Stimulated activated CD4-positive, alpha-beta T cell treated with anti-CD3 and anti-CD28 coated beads, Interleukin-1b, Interleukin-23, amount 100 ng/mL, for 24 hours (primary cell): ENCODE measurements at places on chromosomes 1 and 21.
A peak's percentile ranks its signal among the peaks of the same experiment; 100 is the strongest.

DNA sequence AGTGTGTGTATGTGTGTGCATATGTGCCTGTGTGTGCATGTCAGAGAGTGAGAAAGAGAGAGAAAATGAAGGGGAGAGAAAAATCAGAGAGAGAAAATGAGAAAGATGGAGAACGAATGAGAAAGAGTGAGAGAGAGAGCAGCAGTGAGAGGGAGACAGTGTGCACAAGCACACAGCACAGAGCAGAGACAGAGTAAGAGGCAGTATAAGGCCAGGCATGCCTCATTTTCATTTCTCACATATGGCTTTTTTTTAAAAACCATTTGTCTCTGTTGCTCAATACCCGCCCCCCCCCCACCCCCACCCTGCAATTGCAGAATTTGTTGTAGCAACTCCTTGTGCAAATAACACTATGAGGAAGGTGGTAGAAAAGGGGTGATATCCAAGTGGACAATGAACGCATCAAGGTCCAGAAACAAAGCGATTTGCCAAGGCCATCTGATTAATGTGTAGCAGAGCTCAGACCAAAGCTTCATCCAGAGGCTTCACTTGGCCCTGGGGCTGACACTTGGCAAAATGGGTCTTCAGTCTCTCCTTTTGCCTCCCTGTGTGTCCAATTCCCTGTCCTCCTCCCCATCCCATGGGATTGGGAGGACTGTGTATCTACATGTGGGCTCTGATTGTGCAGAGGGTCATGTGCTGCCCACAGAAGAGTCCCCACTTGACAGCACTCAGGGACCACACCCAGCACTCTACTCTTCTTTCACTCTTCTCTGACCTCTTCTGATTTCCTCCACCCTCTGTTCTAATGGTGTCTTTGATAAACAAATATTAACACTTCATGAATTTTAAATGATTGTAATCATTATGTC, 38.9 kb upstream of the HSD3B1 start:
- DNase-seq = no peak

- no peak for DNase-seq
These were observed 29.4 kb downstream of the PALMD start for GRCh38 chr1:99675292-99675691.

GRCh38 chr1:109498161-109498801, 4.4 kb downstream of the CYB561D1 start:
- no peak for DNase-seq

DNA sequence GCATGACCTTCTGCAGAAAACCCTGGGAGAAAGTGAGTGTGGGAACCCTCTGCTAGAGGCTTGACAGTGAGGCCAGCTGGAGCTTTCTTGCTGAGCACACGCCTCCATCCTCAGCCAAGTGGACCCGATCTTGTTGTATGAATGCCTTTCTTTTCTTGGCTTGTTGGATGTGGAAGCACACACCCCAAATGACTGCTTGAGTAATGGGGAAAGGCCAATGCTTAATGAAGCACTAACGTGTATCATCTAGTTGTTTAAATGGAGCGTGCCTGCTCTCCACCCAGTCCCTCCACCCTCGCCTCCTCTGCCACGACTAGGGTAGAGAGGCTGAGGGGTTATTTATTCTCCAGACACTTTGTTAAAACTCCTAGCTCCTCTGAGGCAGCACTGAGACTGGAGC, 54.3 kb upstream of the IKBKE start:
- no peak for DNase-seq

- no peak for DNase-seq
These were observed 19.8 kb downstream of the ERRFI1 start for GRCh38 chr1:8006037-8006963.

DNA sequence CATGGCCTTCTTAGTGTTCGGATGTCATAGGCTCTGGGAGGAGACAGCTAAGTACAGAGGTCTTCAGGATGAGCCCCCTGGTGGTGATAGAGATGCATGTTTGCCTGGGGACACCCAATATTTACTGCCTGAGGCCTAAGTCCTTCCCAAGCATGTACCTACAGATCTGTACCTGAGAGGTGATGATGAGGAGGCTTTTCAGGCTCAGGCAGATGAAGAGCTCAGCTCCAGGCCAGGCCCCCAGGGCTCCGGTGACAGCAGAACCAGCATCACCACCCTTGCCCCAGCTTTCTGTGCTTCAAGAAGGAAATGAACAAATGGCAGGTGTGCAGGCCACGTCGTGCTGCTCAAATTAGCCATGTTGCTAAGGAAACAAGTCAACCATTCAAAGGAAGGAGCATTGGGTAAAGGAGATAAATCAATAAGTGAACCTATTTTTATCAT, 21.1 kb downstream of the CACNA1E start:
- DNase-seq = peak; percentile 7

DNA sequence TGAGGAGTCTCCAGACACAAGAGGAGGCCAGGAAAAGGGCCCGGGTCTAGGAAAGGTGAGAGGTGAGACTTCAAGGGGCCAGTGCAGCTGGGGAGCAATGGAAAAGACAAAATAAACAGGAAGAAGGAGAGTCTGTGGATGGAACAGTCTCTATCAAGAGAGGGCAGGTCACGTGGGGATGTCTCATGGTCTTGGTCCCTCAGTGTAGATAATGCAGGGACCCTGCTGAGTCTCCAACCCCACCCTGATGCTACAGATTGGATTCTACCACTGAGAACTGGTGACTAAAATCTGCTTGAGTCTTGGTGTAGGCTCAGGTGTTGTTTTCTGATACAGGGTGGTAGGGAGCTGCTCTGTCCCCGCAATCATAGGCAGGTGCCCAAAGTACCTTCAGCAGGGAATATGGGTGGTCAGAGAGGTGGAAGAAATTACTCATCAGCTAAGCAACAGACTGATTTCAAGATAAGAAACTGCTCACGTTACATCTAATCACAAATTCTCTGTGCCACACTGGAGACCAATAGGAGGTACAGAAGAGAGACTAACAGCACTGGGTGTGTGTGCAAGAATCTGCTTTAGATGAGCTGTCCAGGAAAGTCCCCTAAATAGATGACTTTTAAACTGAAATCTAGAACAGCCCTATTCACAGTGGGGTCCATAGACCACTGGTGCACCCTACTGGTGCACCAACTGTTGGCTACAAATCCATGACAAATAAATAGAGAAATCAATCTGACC, 101.5 kb upstream of the TLR5 start:
- DNase-seq = no peak

DNA sequence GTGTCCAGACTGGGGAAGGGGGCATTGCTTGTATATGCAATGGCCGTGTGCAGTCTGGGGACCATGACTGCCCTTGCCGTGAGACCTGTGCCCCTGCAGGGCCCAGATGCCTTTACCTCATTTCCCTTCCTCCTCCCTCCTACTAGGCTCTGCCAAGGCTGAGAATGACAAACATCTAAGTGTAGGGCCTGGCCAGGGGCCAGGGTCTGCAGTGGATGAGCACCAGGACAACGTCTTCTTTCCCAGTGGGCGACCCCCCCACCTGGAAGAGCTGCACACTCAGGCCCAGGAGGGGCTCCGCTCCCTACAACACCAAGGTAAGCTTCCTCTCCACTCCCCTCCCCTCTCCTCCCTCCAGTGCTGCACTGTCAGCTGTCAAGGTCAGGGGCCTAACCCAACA, 49.5 kb downstream of the YARS1 start:
- no peak for DNase-seq

GRCh38 chr1:46488343-46489168, 1.1 kb upstream of the DMBX1 start:
- DNase-seq = no peak

- DNase-seq = no peak
These were observed 54.6 kb downstream of the TOMM20 start for GRCh38 chr1:235073968-235074522.

DNA sequence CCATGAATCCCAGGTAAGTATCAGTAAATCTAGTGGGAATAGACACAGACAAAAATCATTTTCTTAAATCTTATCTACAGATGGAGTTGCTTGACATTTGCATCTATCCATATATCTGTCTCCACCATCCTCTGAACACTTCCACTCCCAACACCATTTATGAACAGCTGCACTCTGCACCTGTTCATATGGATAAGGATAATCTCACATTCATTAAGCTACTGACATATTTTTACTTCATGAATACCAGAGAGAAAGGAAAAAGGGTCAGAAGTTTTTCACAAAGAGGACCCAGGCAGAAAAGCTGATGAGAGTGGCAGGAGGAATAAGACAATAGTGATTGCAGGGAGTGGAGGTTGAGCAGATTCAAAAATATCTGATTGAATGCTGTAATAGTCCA, 222.6 kb downstream of the DNAH14 start:
- no peak for DNase-seq

GRCh38 chr1:244173240-244173639, 122.2 kb downstream of the ZBTB18 start:
- DNase-seq = no peak

DNA sequence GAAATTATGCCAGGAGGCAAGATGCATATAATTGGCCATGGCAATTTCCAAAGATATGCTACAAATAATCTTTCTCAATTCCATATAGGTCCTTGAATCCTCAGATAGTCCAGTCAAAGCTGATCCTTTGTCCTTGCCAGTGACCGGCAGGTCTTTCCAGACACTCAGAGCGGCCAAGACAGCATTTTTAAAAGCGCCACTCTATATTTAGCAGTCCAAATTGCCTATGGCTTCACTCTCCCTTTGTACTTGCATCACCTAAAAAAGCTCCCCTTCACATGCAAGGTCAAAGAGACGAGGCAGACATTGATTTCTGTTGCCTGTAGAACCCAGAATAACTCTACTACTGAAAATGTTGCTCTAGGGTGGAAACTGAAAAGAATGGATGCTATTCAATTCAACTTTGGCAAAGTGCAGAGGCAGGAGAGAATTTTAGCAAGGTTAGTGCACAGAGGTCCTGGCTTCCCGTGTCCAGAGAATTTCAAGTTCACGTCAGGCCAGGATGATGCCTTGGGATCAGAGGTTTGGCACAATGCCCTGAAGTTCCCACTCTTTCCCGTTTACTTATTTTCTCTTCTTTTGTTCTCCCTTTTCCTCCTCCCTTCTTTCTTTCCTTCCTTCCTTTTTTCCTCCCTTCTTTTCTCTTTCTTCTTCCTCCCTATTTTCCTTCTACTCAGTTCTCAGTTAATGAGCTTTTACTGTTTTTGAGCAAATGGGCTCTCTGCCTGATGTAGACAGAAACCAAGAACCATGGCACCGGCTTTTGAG, 108.5 kb downstream of the KCNK1 start:
- DNase-seq = no peak

GRCh38 chr1:70893381-70893780, 154.2 kb downstream of the PTGER3 start:
- no peak for DNase-seq

GRCh38 chr1:96710708-96711477, 10.7 kb upstream of the PTBP2 start:
- no peak for DNase-seq

GRCh38 chr1:26280333-26281042, 602 bp downstream of the SH3BGRL3 start:
- DNase-seq = no peak

GRCh38 chr1:109917768-109918606, 7.3 kb downstream of the CSF1 start:
- no peak for DNase-seq

- no peak for DNase-seq
These were observed 31.7 kb downstream of the ECE1 start for GRCh38 chr1:21258331-21259134.

- DNase-seq = no peak
These were observed 194.1 kb downstream of the ROR1 start for GRCh38 chr1:63967901-63968300.
